Gastrocnemius medialis (tissue), 4 donors: ENCODE measurements at places on chromosomes 16 and 17. TPM values are rescaled to one million over a fixed set of nuclear protein-coding genes. Genes with fewer than 3 reads are reported as not detected.
A peak's percentile ranks its signal among the peaks of the same experiment; 100 is the strongest.

DNA sequence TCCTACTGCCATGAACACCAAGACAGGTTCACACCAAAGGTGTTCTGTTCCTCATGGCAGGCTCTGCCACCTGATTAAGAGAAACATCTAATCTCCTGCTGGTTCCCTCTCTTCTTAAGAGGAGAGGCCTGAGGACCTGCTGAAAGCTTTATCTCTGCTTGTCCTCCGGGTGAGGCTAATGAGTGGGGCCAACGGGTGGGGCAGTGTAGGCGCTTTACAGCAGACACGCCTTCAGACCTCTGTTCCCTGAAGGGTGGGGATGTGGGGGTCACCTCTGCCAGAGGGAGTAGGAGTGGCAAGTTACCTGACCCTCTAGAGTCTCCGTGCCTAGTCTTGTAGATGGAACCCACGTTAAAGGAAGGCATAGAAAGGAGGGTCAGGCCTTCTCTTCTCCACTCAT is 4.2 kb upstream of the MRM1 start:
- DNase-seq = no peak

PRR35 gene
- not detected for total RNA-seq

PRRT2 gene
- not detected for total RNA-seq

GRCh38 chr17:67639979-67640378 is 77.8 kb upstream of the NOL11 start:
- DNase-seq = no peak

- peak; percentile 85 for DNase-seq
Measured at GRCh38 chr16:10940501-10941079, 1.7 kb downstream of the DEXI start.

DNA sequence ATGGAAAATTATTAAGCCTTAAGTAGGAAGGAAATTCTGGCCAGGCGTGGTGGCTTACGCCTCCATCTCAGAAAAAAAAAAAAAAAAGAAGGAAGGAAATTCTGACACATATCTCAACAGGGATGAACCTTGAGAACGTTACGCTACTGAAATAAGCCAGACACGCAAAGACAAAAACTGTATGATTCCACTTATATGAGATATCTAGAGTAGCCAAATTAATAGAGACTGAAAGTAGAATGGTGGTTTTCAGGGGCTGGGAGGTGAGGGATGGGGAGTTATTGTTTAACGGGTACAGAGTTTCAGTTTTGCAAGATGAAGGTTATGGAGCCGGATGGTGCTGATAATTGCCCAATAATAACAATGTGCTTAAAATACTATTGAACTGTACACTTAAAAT is 16.2 kb upstream of the HNF1B start:
- no peak for DNase-seq

GRCh38 chr17:5832886-5833285 is 237.3 kb upstream of the WSCD1 start:
- no peak for DNase-seq

GRCh38 chr16:30582611-30583340 is 2.7 kb downstream of the ZNF785 start:
- DNase-seq = no peak

APOBR gene
- 0.44 TPM for total RNA-seq

DNA sequence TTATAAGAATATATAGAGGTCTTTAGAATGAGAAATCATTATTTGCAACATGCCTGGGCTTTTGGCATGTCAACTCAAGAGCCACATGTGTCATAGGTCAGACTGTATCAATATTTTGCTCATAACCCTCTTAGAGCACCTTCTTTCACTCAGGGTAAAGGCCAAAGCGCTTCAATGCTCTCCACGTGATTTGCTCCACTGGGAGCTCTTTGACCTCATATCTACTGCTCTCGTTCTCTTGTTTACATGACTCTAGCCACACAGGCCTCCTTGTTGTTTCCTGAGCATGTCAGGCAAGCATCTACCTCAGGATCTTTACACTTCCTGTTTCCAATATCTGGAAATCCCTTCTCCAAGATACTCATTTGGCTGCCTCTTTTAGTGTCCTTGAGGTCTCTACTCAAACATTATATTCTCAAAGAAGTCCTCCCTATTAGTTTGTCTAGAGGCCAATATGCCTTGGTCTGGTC is 148.4 kb downstream of the TOX3 start:
- DNase-seq = no peak

DNA sequence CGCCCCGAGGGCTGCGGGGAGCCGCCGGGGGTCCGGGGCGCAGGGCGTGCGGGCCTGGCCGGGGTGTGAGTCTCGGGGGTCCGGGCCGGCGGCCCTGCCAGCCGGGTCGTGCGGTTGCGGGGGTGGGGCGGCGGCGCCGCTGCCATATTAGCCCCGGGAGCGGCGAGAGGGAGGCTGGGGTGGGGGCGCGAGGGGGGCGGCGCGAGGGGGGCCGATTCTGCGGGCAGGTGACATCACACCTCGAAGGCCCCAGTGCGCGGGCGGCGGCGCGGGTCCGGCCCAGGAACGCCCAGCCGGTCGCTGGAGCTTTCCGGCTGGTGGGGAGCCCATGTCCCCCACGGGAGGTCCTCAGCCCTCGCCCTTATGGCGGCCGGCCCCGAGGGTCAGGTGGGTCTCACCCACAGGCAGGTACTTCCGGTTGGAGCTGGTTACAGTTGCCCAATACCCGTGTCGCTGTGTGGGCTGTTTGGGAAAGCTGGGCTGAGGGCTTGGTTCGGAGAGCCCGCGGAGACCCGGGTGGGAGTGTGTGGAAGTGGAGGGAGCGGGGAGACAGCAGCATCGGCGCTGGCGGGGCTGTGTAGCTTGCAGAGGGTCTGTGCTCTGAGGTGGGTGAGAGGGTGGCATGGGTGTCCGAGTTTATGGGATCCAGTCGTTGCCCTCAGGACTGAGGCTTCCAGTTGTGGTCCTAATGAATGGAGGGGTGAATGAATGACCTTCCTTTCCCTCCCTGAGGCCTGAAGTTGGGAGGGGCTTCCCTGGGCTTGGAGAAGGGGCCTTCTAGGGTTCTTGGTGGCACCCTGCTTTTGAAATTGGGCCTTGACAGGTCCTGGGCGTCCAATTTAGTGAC is 804 bp downstream of the ATP6V0C start:
- DNase-seq = peak; percentile 56

KRT12 gene
- total RNA-seq = not detected

- DNase-seq = no peak
Measured at GRCh38 chr17:56113486-56113885, 39.8 kb upstream of the ANKFN1 start.

GRCh38 chr17:7014995-7015958 is 2.9 kb downstream of the RNASEK start:
- DNase-seq = no peak

- DNase-seq = peak; percentile 12
Measured at GRCh38 chr17:55356434-55357328, 65.0 kb downstream of the MMD start.

DNA sequence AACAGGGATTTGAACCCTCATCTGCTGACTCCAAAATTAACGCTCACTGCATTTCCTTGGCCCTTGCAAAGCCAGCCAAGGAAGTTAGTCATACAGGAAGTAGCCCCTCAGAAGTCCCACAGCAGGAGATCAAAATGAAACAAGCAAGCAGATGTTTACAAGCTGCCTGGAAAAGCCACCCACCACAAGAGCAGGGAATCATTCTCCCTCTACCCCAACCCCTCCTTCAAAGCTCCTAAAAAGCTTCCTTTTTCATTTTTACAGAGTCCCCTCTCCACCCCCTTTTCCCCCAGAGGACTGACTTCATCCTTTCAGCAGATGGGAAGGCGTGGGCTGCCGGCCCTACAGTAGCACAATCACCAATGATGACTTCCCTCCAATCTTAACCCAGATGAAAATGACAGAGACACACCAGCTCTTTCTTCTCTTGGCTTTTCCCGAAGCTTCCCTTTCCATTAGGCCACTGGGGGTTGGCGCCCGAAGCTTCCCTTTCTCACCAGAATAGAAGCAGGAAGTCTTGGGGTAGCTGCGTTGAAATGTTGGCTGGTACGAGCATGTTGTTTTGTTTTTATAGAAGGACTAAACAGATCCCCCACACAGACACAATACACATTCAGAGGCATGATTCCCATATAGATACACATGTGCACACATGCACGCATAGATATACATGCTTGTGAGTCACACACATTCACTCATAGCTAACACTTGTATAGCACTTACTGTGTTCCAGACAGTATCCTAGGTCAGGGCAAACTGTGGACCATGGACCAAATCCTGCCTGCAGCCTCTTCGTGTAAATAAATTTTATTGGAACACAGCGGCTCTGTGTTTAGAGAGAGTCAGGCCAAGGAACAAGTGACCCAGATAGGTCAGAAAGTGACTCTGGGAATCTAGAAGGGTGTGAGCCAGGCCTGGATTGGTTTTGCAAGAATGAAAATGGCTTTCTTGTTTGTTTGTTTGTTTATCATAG is 17.4 kb downstream of the ITPRIPL2 start:
- no peak for DNase-seq

- DNase-seq = no peak
Measured at GRCh38 chr16:17138801-17139200, 332.0 kb downstream of the XYLT1 start.

DNA sequence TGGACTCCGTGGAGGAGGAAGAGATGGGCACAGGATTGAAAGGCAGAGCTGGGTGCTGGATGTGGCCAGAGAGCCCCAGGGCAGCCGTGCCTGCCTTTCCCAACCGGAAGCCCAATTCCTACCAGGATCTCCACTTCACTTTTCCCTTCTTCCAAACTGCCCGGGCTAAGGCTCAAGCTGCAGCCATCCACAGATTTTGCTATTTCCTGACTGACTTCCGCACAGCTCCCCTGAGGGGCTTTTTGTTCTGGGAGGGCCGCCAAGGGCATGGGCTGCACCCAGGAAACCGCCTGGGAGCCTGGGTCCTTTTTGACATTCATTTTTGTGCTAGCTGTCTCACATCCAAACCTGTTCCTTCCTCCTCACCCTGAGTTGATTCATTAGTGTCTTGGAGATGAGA is 4.2 kb downstream of the SHISA6 start:
- no peak for DNase-seq

GRCh38 chr17:78819402-78819801 is 21.2 kb downstream of the USP36 start:
- DNase-seq = no peak

RCVRN gene
- not detected for total RNA-seq

SLC38A8 gene
- total RNA-seq = not detected

PSMC3IP gene
- total RNA-seq = 2.7 TPM

DNA sequence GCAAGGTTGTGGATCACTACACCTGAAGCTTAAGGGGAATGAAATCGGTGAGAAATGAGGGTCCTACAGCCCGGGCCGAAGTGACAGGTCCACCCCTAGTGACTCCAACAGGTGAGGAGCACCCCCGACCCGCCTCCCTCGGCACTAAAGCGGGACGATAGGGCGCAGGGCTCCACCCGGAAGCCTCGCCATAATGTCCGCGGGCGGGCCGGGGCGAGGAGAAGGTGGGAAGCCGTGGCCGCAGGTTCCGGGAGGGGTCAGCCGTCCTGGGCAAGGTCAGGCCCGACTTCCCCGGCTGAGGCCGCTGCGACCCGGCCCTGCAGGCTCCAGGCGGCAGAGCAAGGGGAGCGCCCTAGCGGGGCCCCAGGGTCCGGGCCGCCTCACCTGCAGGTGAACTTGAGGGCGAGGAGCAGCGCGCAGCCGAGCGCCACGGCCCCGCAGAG is 543 bp downstream of the TXNDC11 start:
- no peak for DNase-seq

- no peak for DNase-seq
Measured at GRCh38 chr16:65905331-65905730, 461.2 kb upstream of the CDH5 start.
